Hematopoietic multipotent progenitor cell treated with erythropoietin and hydrocortisone succinate and interleukin-3 and kit ligand, for 6 days (in vitro differentiated cells): ENCODE measurements at places on chromosomes 16 and 17.

DNA sequence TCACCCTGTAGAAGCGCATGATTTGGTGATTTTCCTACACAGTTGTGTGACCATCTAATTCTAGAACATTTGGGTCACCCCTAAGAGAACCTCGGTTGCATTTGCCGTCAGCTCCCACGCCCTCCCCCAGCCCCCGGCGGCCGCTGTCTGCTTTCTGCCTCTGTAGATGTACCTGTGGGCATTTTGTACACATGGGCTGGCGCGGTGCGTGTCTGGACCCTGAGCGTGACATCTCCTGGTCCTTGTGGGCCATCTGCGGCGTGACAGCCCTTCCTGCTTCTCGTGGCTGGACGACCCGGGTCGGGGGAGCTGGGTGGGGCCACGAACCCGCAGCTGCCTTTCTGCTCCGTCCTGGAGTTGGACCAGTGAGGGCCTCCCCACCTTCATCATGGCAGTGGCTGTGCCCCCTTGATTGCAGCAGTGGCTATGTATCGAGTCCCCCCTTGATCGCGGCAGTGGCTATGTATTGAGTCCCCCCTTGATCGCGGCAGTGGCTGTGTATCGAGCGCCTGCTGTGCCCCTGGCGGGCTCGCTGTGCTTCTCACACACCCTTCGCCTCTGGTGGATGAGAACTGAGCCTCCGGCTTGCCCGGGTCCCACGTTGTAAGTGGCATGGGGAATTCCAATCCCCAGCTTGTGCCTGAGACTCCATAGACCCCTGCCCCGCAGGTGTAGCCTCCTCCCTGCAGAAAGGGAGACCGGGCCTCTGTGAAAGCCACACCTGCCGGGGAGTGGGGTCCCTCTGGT, 24.1 kb downstream of the GSE1 start:
- no peak for DNase-seq

GRCh38 chr17:31882571-31882970, 18.9 kb downstream of the UTP6 start:
- no peak for DNase-seq

DNA sequence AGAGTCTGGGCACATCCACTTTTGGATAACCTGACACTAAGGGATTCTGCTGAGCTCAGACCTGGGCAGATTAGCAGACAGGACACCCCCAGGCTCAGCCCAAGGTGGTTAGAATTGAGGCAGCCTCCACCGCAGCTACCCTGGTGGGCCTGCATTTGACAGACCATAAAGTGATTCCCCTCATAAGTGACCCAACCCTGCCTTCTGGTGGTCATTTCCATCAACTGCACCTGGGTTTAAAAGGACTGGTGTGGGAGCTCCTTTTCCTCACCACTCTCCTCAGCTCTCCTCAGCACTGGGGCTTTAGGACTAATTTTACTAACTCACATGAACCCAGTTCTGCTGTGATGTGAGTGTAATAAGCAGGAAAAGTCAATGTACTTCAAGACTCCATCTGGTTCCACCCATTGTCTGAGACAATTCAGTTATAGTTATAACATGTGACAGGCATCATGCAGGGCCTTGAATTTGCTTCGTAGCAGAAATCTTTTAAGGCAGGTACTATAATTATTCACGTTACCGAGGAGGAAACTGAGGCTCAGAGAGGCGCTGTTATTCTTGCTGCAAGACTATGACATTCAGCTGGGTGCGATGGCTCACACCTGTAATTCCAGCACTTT, 42.5 kb downstream of the MYH3 start:
- peak; percentile 79 for DNase-seq

DNA sequence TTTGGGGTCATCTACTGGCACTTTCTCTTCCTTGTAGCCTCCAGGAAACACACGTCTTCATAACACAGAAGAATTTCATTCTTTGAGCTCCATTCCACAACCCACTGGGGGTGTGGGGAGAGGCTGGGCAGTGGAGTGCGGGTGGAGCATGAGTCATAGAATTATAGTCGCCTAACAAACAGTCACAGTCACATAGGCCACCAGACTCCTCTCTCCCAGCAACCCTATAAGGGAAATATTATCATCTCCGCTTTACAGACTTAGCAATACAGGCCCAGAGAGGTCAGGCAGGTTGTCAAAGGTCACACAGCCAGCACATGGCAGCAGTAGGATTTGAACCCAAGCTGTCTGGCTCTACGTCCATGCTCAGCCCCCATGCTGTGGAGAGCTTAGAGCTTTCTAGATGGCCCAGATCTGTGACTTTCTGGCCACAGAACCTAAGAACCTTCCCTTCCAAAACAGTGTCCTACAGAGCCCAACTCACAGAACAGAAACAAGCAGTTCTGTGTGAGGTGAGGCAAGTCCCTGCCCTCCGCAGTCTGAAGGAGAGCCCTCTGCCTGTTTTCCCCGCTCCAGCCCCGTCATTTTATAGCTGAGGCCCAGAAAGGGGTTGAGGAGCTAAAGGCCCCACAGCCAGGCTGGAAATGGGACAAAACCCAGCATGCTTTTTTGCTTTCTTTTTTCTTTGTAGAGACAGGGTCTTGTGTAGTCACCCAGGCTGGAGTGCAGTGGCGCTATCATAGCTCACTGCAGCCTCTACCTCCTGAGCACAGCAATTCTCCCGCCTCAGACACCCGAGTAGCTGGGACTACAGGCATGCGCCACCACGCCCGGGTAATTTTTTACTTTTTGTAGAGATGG, 10.7 kb upstream of the LITAF start:
- peak; percentile 62 for DNase-seq

DNA sequence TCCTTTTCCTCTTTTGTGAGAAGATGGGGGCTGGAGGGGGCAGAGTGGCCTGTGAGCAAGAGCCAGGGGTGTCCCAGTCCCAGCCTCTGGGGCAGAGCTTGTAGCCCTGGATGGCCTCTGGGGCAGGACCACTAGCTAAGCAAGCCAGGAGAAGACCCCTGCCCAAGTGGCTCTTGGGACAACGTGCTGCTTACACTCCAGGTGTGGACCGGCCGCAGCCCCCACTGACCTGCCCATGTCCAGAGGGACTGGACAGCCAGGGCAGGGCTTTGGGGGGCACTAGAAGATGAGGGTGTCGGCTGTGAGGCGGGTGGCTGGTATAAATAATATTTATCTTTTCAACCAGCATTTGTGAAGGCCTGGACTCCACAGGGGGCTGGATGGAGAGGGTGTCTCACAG, 9.2 kb upstream of the SPPL2C start:
- no peak for DNase-seq

GRCh38 chr16:24983561-24983960, 31.6 kb downstream of the ARHGAP17 start:
- DNase-seq, result no peak

GRCh38 chr16:76241755-76242154, 35.4 kb upstream of the CNTNAP4 start:
- DNase-seq, result no peak

GRCh38 chr16:70508752-70509151, 14.6 kb downstream of the COG4 start:
- peak; percentile 78 for DNase-seq

DNA sequence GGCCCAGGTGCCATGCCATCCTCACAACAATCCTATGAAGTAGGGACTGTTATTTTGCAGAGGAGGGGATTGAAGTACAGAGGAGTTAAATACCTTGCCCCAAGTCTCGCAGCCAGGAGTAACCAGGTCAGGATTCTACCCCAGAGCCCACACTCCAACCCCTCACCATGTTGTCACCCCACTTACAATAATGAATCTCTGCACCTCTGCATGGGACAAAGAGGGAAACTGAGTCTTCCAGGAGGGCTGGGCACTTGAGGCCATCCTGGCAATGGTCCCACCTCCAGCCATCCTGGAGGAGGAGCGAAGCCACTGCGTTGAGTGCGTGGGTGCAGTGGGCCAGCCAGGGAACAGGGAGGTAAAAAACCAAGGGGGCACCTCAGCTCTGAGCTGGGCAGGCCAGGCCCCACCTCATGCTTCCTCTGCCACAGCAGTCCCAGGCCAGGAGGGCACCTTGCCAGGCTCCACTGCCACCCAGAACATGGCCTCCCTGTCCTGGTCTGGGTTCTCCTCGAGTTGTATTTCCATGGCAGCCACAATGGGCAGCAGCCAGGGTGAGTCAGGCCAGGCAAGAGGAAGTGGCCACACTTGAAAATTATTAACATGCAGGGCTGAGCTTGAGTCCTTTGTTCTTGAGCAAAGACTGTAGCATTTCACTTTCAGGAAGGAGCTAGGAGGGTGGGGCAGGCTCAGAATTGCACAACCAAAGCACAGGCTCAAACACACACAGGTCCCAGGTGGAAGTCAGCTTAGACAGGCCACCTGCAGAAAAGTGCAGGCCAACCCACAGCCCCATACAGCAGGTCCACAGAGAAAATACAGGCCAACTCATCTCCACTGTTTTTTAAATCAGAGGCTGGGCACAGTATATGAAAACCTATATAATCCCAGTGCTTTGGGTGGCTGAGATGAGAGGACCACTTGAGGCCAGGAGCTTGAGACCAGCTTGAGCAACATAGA, 52.1 kb downstream of the CUEDC1 start:
- DNase-seq, result peak; percentile 65

GRCh38 chr17:61849674-61850073, 13.7 kb downstream of the BRIP1 start:
- no peak for DNase-seq

GRCh38 chr16:1550069-1550468, 16.6 kb downstream of the TMEM204 start:
- DNase-seq, result no peak

- DNase-seq, result peak; percentile 11
Observed at GRCh38 chr17:79792984-79793923, 3.6 kb downstream of the CBX8 start.

DNA sequence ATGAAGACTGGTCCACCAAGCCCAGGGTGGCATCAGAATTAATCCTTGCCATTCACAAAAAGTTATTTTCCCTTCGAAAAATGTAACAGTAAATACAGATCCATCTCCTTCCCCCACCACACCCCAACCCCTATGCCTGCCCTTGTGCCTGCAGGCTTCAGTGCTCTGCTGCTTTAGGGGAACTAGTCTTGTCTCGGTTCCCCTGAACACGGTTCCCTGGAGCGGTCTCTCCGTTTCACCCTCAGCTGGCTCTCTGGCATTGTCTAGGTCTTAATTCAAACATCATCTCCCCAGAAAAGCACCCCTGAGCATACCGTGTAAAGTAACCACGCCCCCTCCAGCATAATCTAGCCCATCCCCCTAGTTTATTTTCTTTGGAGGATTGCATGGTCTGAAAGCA, 25.8 kb downstream of the EMP2 start:
- no peak for DNase-seq

DNA sequence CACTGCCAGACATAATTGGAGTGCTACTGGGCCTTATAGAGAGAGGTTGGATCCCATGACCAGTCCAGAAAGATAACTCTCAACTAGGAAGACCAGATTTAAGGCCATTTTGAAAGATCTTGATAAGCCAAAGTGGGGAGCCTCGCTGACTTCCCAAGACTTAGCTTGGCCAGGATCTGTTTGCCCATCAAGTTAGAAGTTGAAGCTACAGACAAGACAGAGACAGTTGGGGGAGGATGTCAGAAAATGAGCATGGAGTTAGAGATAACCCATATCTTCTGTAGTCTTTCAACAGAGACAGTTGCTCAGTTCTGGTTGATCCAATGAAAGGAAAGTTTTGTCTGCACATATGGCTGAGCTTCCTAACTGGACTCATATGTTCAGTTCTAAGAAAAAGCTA, 267.4 kb downstream of the HS3ST3A1 start:
- no peak for DNase-seq

DNA sequence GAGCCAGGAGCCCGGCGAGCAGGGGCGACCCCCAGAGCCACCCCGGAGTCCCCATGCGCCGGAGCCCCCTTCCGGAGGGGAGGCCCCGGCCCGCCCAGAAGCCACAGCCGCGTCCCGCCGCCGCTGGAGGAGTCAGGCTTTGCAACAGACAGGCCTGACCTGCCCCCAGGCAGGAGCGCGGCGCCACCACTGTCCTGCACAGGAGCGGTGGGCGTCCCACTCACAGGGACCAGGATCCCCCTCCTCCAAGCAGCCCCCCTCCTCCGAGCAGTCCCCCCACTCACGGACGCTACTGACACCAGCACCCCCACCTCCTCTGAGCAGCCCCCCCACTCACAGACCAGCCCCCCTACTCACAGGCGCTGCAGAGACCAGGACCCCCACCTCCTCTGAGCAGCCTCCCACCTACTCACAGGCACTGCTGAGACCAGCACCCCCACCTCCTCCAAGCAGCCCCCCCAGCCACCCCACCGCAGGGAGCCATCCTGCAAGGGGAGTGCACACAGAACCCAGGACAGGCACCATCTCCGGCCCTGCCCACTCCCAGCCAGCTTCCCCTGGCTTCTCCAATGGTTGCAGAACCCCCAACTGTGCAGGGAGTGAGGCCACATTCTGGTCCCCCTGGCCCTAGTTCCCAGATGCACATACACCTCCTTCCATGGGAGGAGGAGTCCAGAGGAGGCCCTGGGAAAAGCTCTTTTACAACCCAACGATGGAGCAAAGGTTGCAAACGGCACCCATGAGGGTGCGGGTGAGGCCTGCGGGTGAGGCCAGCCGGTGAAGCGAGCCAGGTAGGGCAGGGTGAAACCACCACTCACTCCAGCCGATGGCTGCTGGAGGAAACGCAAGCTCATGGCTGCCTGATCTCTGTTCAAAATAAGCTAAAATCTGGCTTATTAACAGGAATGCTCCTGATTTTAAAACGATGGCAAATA, 69.9 kb downstream of the ABR start:
- DNase-seq, result peak; percentile 58

DNA sequence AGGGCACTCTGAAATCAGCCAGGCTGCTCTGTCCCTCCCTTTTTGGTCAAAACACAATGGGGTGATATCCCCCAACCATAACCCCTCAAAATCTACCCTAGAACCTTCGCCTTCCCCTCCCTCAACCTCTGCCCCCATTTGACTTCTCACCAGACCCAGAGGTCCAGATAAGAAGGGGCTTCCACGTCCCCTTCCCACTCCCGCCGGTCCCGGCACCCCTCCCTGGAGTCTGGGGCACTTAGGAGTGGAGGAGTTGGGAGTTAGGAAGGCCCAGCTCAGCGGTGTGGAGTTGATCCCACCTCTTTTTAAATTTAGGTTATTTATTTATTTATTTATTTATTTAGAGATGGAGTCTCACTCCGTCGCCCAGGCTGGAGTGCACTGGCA, 619 bp upstream of the TMEM92 start:
- DNase-seq, result no peak

DNA sequence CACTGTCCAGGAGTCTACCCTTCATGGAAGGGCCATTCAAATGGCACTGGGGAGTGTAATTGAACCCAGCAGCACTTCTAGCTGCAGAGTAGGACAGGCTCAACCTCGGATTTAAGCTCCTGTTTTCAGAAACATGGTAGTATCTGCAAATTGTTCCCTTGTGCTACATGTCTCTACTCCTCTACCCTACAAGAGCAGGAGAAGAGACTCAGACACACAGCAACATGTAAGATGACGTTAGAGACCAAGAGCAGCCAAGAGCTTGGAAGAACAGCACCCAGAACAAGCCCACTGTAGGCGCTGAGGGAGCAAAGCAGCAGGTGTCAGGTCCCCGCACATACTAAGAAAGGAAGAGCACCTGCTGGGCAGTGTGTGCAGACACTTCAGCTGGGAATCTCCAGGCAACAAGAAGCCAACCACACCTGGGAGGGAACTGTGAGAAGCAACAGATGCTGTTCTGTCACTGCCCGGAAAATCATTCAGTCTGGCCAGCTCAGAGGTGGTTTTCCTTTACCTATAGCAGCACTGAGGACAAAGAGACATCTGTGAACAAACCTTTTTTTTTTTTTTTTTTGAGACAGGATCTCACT, 35.6 kb upstream of the MNT start:
- no peak for DNase-seq

GRCh38 chr17:32458371-32458770, 14.1 kb downstream of the PSMD11 start:
- DNase-seq, result no peak
